Camera-type eye (tissue), 1 donor: ENCODE measurements at places on chromosomes 1 and 21. TPM values are rescaled to one million over a fixed set of nuclear protein-coding genes. Genes with fewer than 3 reads are reported as not detected.

The PLEKHA6 gene
- 17.5 TPM for total RNA-seq

The GBP7 gene
- total RNA-seq: not detected

The C1orf185 gene
- not detected for total RNA-seq

The OLIG2 gene
- 5.8 TPM for total RNA-seq

The PLEKHN1 gene
- 0.88 TPM for total RNA-seq

The CYP2J2 gene
- total RNA-seq: 2.7 TPM

The BRDT gene
- not detected for total RNA-seq

The CD34 gene
- 54.6 TPM for total RNA-seq

The SLC2A5 gene
- total RNA-seq: 3.4 TPM

The ADAMTS4 gene
- total RNA-seq: 5.4 TPM
